NCI-H460 (cell line): ENCODE measurements at places on chromosomes 11 and 22. TPM values are rescaled to one million over a fixed set of nuclear protein-coding genes. Genes with fewer than 3 reads are reported as not detected.

The NRIP3 gene
- total RNA-seq = 13.5 and 14.8 TPM in 2 replicates

DNA sequence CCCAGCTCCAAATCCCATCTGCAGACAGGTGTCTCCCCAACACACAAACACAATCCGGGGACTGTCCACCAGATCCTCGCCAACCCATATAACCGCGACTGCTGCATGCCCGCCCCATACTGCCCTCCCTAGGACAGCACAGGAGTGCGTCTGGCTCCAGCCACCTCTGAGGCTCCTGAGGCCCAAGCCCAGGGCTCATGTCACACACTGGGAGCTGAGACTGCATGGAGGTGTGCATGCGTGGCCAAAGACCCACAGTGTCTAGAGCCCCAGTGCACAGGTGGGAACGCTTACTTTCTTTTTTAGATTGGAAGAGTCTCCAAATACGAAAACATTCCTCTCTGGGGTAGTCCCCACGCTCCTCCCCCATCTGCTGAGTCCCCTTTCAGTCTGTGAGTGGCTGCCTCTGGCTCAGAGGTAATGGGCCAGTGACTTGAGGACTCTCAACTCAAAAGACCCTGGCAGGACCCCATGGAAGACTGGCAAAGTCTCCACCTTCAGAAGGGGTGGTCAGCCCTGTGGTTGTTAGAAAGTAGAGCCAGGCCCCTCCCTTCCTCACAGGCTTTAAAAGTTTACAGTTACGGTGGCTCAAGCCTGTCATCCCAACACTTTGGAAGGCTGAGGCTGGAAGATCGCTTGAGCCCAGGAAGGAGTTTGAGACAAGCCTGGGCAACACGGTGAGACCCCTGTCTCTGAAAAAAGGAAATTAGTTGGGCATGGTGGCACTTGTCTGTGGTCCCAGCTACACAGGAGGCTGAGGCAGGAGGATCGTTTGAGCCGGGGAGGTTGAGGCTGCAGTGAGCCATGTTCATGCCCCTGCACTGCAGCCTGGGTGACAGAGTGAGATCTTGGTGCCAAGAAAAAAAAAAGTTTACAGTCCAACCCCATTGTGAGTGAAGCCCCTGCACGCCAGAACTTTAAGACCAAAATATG lies 2.3 kb downstream of the CBX7 start:
- no peak for DNase-seq

DNA sequence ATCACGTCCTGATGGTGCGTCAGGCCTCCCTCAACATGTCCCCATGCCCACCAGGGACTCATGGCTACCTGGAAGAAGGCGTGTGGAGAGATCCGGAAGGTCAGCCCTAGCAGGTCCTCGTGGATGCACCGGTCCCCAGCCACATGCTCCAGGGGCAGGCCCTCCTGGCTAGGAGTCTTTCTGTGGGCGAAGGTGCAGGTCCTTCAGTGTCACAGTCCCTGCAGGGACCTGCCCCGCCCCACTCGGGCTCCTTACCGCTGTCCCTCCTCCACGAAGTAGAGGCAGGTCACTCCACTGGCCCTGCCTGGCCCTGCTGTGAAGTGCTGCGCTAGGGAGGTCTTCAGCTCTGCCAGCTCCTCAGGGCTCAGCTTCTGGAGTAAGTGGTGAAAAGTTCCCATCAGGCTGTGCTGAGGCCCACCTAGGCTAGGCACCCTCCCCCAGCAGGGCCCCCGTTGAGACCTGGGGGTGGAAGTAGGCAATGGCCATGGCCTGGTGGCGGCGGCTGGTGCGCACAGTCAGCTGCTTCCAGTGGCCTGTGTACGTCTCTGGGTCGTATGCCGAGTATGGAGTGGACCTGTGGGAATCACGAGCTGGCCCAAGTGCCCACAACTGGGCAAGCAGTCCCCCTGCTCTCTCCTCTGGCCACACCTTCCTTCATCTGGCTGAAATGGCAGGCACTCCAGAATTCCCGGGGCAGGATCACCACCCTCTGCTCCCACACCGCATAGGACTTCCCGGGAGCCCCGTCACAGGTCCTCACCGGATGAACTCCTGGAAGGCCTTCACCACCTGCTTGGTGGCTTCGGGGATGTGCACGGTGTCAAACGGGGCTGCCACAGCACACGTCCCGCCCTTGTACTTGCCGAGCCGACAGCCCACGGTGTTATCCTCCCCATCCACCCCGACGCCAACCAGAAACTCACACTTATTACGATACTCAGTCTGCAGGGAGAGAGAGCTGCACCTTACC lies 1.1 kb upstream of the RANBP1 start:
- no peak for DNase-seq

DNA sequence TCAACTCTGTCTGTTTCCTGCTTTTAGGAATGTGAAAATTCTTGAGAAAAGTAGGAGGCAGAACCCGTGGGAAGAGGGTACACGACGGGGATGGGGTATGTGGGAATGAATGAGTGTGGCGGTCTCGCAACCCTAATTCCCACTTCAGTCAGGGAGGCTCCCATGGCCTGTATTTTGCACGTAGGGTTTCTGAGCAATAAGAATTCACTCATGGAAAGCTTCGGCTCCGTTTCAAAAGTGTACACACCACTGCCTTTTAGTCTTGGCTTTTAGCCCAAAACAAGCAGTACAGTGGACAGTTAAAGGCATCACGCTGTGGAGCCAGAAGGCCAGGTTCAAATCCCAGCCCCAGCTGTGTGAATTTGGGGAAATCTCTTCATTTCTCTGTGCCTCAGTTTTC lies 116.7 kb downstream of the MN1 start:
- no peak for DNase-seq

The ALX4 gene
- total RNA-seq = 0.62 and 0.81 TPM in 2 replicates

The VSIG10L2 gene
- total RNA-seq = 0.02 TPM in 1 of 2 replicates, not detected in the other

The DERL3 gene
- total RNA-seq = 0.59 and 1.6 TPM in 2 replicates

- peak; percentile 85 for DNase-seq
These were observed 21.7 kb downstream of the TMPRSS13 start for GRCh38 chr11:117907276-117908108.

The CAT gene
- not detected in 2 replicates for total RNA-seq

The FOLR3 gene
- total RNA-seq = not detected in 2 replicates
